ENCODE measurements at places on chromosomes 3 and 15.

- no peak for DNase-seq
These were observed 99.8 kb downstream of the TRIM69 start for GRCh38 chr15:44836094-44836493.

GRCh38 chr3:138907539-138907938 is 39.4 kb downstream of the FOXL2 start:
- DNase-seq: no peak

DNA sequence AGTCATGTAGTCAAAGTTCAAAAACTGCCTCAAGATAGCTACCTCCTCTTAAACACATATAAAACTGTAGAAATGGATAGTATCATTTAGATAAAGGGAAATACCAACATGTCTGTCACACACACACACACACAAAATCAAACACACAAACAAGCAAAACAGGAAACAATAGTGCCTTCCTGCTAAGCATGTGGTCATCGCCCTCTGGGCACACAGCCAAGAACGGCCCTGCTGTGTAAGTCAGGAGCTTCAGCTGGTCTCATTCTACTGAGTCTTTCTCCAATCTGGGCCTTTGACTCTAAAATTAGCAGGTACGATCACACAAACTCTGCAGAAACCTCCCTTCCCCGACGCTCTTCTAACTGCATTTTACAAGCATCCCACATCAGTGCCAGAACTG is 272.2 kb upstream of the CHRNA7 start:
- DNase-seq: peak; percentile 88

GRCh38 chr15:42100021-42100800 is 5.8 kb upstream of the PLA2G4D start:
- DNase-seq: no peak

GRCh38 chr15:89051875-89052274 is 36.4 kb upstream of the ABHD2 start:
- DNase-seq: no peak

DNA sequence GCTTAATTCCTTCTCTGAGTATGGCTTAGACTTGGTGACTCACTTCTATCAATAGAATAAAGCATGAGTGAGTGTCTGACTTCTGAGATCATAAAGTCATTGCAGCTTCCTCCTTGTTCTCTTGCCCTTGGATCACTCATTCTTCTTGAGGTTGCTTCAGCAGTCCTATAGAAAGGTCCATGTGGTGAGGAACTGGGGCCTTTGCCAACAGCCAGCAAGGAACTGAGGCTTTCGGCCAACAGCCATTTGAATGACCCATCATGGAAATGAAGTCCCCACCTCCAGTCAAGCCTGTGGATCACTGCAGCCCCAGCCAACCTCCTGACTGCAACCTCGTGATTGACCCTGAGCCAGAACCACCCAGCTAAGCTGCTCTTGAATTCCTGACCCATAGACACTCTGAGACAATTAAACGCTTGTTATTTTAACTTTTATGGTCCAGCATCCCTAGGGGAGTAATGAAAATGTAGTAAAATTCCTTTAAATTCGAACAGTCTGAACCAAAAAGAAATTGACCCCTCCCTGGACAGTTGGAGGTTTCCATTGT is 84.5 kb downstream of the WDR76 start:
- DNase-seq: peak; percentile 56

DNA sequence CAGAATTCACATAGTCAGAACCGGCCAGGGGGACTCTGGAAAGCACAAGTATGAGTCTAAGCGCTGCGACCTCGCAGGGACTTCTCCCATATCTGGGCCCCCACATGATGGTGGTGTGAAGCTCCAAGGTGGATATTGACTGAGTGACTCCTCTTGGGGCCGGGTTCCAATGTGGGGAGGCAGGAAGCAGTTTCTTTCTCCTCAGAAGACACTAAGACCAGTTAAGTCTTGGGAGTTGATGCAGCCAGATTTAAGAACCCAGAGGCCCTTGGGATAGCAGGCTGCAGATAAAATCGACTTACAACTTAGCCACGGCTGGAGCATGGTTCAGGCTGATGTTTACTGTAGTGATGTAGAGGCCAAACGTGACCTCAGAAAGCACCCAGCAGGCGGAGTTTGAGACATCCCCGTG is 55.4 kb upstream of the KLF13 start:
- no peak for DNase-seq

GRCh38 chr3:108664266-108664665 is 74.7 kb downstream of the DZIP3 start:
- DNase-seq: no peak

DNA sequence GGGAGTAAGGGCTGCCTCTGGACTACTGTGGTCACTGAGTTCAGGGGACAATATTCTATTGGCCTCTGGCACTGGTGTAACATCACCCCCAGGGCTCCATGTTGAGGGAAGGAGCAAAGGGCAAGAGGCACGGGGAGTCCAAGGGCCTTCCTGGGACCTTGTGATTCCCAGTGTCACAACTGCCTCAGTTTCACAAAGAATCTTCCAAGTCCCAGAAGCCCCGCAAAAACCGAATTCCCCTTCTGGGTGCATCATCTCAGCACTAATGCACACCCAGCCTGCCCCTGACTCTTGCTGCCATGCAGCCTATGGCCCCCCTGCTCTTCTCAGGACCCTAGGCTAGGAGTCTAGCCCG is 5.5 kb downstream of the AMOTL2 start:
- DNase-seq: no peak

GRCh38 chr15:26866298-26867199 is at the start of gene GABRA5:
TSS of gene GABRA5 (plus strand) at chr15:26867062. CDS start at chr15:26869249, 2,187 bp downstream.
- no peak for DNase-seq

DNA sequence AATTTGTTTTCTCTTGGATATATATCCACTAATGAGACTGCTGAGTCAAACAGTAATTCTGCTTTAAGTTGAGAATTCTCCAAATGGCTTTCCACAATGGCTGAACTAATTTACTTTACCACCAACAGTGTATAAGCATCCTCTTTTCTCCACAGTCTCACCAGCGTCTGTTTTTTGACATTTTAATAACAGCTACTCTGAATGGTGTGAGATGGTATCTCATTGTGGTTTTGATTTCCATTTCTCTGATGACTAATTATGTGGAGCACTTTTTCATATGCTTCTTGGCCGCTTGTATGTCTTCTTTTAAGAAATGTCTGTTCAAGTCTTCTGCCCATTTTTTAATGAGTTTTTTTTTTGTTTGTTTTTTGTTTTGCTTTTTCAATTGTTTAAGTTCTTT is 206.2 kb downstream of the CTNNB1 start:
- DNase-seq: no peak

GRCh38 chr3:27720899-27721716 is 1.0 kb downstream of the EOMES start:
- DNase-seq: no peak

- DNase-seq: no peak
These were observed 1.2 kb downstream of the FAM98B start for GRCh38 chr15:38455092-38455491.

GRCh38 chr3:81808900-81809299 is 47.5 kb upstream of the GBE1 start:
- DNase-seq: no peak

Data from Right ventricle myocardium superior (tissue), 1 donor.